ENCODE measurements at places on chromosomes 2 and 18. TPM values are rescaled to one million over a fixed set of nuclear protein-coding genes. Genes with fewer than 3 reads are reported as not detected.

GRCh38 chr2:120917886-120918285 lies 182.2 kb downstream of the GLI2 start:
- H3K4me3 ChIP-seq: no peak overlapping the region
- peaks cover 2% of the 10 kb centered on the region for H3K36me3 ChIP-seq
- DNase-seq: peak; percentile 65
- no peak overlapping the region for H3K27ac ChIP-seq

Gene SMYD1
- 169 TPM for total RNA-seq

DNA sequence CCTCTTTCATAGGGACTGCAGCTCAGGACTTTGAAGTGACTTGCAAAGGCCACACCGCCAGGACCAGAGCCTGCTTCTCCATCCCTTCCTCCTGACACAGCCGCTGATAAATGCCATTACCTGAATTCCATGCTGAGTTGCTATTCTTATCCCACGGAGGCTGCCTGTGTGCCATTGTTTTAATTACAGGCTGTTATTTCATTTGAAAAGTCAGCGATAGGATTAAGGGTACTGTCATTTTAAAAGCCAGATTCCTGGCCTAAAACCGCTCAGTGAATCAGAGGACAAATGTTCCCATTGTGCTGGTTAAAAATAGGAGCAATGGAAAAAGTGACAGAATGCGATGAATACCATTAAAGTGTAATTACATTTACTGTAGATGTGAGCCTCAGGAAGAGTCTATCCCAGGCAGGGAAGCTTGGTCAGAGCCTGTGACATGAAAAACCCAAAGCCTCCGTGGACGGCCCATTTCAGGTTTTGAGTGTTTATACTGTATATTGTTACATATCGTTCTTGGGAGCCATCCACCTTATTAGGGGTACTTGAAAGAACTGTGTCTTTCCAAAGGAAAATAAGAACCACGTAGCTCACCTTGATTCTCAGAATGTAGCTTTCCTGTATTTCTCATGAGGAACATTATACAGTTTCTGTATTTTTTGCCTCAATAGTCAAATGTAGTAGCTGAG lies 41.3 kb downstream of the PDCL3 start:
- no peaks in the 10 kb centered on the region for H3K36me3 ChIP-seq
- H3K27ac ChIP-seq: peak overlapping the region; percentile 37

Gene KATNAL2
- 5.0 TPM for total RNA-seq

GRCh38 chr2:207938886-207939285 lies 86.4 kb downstream of the PLEKHM3 start:
- no peak overlapping the region for H3K4me3 ChIP-seq
- no peak overlapping the region for H3K27ac ChIP-seq
- H3K4me1 ChIP-seq: no peaks in the 10 kb centered on the region
- DNase-seq: no peak
- no peaks in the 10 kb centered on the region for H3K27me3 ChIP-seq
- H3K36me3 ChIP-seq: no peaks in the 10 kb centered on the region

- H3K4me3 ChIP-seq: no peak overlapping the region
- H3K27me3 ChIP-seq: peaks cover 15% of the 10 kb centered on the region
Observed at GRCh38 chr2:71790226-71791060, 337.1 kb downstream of the DYSF start.

DNA sequence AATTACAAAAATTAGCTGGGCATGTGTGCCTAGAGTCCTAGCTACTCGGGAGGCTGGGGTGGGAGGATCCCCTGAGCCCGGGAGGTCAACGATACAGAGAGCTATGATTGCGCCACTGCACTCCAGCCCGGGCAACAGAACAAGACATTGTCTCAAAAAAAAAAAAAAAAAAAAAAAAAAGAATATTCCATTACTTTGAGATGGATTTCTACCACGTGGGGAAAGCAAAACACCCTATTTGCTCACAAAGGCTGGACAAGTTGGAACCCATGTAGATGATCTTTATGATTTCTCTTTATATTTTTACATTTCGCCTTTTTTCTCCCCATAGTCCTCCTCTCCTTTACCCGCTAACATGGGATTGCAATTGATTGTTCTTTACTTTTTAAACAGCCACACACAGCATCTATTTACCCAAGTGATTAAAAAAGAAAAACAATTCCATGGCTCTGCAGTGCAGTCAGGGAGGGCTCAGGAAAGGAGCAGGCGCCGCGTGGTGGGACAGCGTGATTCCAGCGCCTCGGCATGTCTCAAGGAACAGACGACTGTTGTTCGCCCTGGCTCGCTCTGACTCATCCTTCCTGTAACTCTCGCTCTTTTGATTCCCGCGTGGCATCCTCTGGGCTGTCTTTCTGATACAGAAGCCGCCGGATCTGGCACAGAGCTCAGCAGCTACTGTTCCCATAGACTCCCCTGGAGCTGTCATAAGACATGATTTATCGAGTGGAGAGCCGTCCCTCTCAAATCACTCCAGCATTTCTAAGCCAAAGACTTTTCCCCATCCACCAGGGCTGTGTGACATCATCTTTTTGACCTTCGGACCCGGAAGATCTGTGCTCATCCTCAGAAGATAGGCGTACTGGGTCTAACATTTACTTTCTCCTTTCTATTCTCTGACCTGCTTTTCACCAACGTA lies 230.4 kb upstream of the AGAP1 start:
- H3K36me3 ChIP-seq: no peaks in the 10 kb centered on the region
- peaks cover 4% of the 10 kb centered on the region for H3K27me3 ChIP-seq
- H3K27ac ChIP-seq: peak overlapping the region; percentile 71
- peaks cover 15% of the 10 kb centered on the region for H3K4me1 ChIP-seq

DNA sequence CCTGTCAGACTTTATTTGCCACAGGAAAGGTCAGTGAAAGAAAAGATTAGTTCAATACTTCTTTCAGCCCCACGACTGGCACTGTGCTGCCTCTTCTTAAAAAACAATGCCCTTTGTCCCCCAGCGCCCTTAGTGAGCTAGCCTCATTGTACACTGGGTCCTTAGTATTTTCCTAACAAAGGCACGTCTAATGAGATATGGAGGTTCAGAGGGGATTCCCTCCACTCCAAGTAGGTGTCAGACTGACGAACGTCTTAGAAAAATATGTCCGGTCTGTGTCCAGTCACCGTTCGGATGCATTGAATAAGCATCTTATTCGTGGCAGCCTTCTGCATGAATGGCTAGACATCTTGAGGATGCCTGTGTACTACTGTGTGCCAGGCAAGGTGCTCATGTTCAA lies 1.1 kb downstream of the FECH start:
- H3K36me3 ChIP-seq: peaks cover 18% of the 10 kb centered on the region
- DNase-seq: no peak
- H3K4me3 ChIP-seq: peak overlapping the region; percentile 69

Gene MERTK
- 4.9 TPM for total RNA-seq

DNA sequence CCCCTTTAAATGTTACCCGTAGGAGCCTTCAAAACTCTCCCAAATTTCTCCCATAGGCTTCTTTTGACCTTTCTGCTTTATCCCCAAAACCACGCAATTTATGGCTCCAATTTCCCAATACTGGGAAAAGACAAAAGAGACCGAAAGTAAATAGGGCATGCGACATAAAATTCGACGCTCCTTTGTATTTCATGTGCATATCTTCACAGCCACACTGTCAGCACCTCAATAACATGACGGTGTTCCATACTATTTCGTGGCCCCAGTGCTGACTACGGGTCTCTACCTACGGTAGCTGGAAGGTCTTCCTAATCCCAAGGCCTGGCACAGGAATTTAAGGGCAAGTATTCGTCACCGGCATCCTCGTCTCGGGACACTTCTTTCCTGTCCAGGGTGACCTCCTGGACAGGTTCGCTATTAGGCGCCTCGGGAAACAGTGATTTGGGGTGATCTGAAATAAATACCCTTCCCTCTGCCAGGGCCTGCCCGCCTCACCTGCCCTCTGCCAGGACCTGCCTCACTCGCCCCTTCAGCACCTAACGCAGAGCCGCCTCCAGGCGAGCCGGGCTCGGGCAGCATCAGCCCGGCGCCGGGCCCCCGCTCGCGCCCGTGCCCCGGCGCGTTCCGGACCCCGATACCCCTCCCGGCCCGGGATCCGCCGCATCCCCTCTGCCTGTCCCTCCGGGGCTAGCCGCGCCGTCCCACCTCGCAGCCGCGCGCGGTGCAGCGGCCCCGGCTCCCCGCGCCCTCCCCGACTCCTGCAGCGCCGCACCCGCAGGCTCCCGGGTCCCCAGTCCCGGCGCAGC lies 680 bp downstream of the DTNB start:
- H3K27me3 ChIP-seq: no peaks in the 10 kb centered on the region
- peaks cover 10% of the 10 kb centered on the region for H3K4me1 ChIP-seq
- H3K4me3 ChIP-seq: peak overlapping the region; percentile 51
- H3K27ac ChIP-seq: peak overlapping the region; percentile 65
- H3K36me3 ChIP-seq: no peaks in the 10 kb centered on the region

DNA sequence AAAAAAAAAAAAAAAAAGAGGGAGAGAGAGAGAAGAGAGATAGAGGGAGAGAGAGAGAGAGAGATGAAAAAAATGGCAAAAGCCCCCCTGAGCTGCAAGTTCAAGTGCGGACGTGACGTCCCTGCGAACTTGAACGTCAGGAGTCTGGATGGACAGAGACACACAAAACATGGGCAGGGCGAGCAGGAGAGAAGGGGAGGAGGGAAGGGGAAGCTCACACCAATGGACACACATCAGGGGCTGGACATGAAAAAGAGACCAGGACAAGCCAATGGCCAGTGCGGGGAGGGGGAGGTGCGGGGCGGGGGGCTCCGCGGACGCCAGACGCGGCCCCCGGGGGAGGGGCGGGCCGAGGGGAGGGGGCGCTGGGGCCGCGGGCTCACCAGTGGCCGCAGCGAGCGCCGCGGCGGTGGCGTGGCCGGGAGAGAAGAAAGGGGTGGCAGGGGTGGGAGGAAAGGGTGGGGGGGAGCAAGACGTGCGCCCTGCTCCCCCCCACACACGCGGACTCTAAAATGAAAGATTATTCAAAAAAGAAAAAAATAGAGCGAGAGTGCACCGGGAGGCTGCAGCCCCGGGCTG lies at the start of gene BCL11A:
Gene BCL11A, minus strand, starts transcription at position 160 of the 579 bp plus-strand sequence. CDS start 384 bp downstream, outside the sequence.
- peak; percentile 90 for DNase-seq
- peaks cover 86% of the 10 kb centered on the region for H3K27me3 ChIP-seq
- no peaks in the 10 kb centered on the region for H3K36me3 ChIP-seq
- H3K4me3 ChIP-seq: peak within 1 kb of the TSS; percentile 69

Gene COL6A3
- total RNA-seq: 370 TPM

DNA sequence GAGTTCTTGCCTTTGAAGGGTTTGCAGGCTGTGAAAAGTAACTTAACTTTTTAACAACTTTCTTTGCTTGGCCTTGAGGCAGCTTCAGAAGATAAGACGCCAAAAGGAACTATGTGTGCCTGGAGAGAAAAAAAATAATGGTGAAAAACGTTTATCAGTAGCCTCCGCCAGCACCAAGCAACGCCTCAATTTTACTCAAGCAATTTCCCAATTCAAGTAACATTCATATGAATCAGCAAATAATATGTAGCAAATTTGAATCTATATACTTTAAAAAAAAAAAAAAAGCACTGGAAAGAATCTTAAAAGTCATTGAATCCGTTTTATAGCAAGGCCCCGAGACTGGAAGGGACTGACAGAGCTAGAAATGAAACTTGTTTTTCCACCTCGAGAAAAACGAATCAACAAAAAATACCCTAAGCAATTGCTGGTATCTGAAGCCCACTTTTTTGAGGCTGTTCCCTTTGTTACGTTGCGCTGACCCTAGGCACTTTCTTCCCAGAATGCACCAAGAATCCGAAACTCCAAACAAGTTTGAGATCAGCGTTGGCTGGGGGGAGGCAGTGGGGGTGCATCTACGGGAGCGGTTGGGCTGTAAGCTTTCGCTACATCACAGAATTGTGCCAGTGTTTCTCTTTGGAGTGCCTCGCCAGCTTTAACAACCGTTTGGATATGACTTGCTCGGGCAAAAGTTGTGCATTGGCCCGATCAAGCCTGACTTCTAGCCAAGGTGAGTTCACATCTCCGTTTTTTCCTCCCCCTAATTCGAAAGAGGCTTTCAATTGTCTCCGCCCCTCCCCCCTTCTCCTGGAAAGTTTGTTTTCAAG lies 2.7 kb upstream of the TGIF1 start:
- peak; percentile 94 for DNase-seq
- H3K27me3 ChIP-seq: no peaks in the 10 kb centered on the region
- peak overlapping the region; percentile 100 for H3K27ac ChIP-seq
- peaks cover 9% of the 10 kb centered on the region for H3K4me1 ChIP-seq
- no peaks in the 10 kb centered on the region for H3K36me3 ChIP-seq

All from muscle of leg (tissue), 16 donors.